Foreskin melanocyte (primary cell): ENCODE measurements at places on chromosomes 11 and 22.

DNA sequence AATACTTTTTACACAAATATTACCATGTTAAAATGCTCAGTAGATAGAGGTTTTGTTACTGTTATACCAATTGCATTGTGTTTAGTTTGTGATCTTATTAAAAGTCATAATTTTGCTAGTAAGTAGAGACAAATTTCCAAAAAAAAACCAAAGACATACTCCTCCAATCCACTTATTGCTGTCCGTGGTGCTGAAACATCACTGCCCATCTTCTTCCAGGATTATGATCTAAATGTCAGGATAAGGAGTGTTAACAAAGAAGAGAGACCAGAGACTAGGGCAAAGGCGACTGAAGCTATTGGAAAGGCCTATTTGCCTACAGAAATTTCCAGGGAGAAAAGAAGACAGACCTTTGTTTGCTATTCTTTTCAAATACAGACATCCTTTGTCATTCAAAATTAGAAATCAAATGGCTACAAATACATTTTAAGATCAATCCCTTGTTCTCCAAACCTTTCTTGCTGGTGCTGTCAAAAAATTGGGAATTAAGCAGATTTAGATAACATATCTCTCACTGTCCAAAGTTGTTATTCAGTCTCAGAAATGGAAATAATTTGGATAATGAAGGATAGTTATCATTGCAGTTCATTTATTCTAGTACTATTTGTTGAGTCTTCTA, 199.7 kb downstream of the C11orf91 start:
- peak; percentile 38 for DNase-seq

DNA sequence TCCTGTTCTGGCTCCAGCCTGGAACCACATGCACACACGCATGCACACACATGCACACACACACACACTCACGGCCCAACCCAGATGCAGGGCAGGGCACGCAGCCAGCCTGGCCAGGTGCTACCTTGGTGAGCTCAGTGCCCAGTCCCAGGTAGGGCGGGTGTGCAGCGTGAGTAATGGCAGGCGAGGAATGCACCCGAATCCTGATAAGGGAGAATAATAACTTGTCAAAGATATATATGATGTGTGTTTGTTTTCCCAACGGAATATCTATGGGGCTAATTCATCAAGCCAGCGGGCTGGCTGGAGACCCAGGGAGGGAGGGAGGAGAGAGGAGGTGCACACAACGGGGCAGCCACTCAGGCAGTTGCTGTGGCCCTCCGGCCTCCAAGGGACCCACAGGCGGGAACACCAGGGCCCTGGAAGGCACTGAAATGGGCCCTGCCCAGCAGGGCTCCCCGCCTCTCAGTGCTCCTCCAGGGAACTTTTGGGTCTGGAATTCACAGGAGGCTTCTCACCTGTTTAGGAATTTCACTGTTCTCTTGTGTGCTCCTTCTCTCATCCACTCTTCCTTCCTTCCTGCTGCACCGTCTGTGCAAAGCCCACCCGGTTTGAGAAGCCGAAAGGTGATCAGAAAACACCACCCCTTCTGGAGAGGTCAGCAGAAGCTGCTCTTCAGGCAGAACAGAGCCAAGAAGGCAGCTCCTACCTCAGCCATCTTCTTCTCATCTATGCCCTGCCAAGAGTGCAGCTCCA, 79.0 kb downstream of the BUD13 start:
- no peak for DNase-seq

GRCh38 chr11:57500515-57500914, 15.0 kb downstream of the SLC43A1 start:
- DNase-seq, result no peak

GRCh38 chr11:65159012-65159411, 11.0 kb upstream of the SPDYC start:
- no peak for DNase-seq

DNA sequence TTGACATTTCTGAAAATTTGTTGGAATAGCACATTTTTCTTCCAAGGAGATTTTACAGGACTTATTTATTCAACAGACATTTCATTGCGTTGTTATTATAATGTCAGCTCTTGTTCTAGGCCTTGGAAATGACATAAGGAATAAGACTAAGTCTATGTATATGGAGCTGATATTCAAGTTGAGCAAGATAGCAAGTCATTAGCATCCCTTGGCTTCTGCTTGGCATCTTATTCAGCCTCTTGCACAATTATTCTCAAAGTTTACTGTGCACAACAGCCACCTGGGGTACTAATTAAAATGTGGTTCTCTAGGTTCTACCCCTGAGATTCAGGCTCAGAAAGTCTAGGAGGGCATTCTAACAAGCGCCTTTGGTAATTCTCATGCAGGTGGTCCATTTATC, 304.8 kb upstream of the DDI1 start:
- DNase-seq, result no peak

GRCh38 chr11:81869351-81870065, 864.2 kb downstream of the FAM181B start:
- DNase-seq, result peak; percentile 24

DNA sequence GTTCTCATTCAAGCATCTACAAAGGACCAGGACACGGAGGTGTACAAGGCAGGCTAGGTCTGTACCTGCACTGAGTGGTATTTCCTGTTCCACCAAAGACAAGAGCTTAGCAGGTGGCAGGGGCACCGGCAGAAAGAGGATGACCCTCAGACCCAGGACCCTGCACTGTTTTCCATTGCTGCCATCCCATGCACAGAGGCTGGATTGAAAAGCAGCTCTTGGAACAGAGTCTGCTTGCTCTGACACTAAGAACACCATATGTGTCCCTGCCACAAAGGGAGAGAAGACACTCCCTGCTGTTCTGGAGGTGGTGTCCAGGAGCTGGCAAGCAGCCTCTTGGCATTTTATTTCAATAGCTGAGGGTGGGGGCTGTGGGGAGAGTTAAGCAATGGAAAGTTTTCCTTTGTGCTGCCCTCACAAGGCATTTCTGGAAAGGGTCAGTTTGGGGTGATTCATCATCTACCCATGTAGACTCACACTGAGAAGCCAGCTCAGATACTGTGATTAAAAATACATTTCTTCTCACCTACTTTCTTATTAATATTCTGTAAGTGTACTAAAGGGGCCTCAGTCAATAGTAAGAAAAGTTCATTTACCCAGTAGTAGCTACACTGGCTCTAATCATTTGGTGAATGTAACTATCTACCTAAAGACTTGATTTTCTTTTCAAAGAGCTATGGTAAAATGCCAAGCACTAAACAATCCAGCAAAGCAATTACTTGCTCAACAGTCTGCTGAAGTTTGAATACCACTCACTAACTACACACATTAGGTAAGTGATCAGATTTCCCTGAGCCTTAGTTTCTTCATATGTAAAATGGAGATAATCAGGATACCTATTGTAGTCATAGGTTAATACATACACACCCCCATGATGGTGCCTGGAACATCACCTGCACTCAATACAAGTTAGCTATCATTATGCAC, 55.2 kb downstream of the SLC1A2 start:
- peak; percentile 45 for DNase-seq

DNA sequence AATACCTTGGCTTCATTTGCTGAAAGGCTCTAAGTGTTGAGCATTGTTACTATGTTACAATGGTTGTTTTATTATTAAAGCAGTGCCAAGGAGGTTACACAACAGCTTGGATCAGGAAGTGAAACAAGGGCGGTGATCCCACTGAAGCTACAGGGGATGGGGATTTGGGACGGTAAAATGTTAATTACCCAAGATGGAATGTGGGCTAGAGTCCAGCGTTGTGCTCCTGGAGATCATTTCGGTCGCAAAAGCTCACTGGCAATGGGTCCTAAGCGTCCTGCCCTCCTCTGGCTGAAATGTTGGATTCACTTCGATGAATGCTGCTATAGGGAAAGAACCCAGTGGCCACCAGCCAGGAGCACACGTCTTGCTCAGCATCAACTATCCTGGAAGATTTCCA, 48.3 kb downstream of the FAM83F start:
- DNase-seq, result no peak

GRCh38 chr22:36222887-36223450, 16.4 kb downstream of the APOL2 start:
- no peak for DNase-seq

DNA sequence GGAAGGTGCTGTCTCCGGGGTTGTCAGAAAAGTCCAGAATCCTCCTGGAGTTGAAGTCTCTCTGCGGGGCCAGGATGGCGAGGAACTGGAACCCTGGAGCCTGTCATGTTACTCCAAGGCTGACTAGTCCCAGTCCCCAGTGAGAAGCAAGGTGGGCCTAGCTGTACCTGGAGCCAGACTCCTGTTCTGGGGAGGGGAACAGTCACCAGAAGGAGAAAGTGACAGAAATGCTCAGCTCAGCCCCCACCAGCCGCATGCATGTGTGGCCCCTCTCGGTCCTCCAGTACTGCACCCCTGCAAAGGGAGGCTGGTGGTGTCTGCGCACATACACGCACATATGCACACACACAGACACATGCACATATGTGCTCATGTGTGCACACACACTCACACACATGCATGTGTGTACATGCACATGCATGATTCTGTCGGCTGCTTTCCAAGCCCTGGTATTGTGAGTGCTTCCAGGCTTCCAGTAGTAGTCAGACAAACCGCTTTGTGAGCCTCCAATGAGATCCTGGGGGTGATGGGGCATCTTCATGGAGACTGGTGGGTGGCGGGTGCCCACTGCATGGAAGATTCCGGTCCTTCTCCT, 54.3 kb downstream of the RTL6 start:
- no peak for DNase-seq

- no peak for DNase-seq
Observed at GRCh38 chr22:32623943-32624342, 149.3 kb downstream of the FBXO7 start.
